ENCODE measurements at places on chromosomes 7 and 10.

DNA sequence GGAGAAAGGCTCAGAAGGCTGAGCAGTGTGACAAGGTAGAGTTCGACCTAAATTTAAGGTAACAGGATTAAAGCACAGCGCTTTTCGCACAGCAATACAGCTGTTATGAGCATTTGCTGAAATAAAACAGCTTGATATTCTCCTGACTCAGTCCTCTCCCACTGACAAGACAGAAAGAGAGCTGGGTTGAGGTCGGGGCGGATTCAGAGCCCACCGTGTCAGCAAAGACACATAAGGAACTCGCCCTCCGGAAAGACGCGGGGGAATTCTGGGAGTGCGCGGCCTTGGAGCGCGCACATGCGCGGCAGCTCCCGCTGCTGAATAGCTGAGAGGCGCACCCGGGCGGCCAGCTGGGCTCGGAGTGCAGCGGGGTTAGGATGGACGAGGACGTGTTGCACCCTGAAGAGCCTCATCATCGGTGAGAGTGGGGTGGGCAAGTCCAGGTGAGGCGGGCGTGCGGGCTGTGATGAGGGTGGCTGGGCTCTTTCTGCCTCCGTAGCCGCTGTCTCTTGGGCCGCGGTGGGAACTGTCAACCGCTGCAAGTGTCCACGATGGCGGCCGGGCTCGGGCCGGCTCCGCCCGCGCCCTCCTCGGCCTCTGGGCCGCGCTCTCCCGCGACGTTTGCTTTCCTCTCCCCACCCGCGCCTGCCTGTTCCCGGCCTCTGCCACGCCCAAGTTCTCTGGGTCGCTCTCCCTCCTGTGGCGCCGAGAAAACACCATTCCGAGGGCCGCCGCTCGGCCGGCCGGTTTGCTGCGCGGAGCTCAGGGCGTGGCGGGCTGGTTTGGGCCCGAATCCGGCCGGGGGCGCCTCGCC lies 120.6 kb downstream of the LYZL1 start:
- peak; percentile 90 for DNase-seq

DNA sequence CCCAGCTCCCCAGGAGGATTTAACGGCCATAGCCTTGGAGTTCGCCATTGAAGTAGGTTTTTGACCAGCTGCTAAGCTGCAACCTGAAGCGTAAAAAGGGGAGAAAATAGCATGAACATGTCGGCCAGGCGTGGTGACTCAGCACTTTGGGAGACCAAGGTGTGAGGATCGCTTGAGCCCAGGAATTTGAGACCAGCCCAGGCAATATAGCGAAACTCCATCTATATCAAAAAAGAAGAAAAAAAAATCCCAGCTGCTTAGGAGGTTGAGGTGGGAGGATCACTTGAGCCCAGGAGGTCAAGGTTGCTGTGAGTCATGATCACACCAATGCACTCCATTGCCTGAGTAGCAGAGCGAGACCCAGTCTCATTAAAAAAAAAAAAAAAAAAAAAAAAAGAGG lies 32.2 kb upstream of the MCU start:
- DNase-seq: no peak

DNA sequence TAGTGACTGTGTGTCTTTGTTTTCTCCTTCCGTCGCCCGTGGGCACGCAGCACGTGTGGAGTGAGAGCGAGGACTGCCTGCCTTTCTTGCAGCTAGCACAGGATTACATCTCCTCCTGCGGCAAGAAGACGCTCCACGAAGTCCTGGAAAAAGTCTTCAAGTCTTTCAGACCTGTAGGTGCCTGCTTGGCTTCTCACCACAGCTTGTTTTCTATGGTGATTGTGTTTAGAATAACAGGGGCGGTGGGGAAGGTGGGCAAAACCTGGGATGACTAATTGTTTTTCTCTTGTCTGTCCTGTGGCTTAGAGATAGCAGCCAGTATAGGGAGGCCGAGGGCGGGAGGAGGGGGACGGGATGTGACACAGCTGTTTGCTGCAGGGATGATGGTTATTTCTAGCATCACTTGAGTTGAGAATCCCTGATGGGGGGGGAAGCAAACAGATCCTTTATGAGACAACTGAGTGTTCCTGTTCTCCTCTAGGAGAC lies 11.4 kb downstream of the MTURN start:
- no peak for DNase-seq

GRCh38 chr7:37719077-37719476 lies 35.5 kb downstream of the GPR141 start:
- DNase-seq: no peak

DNA sequence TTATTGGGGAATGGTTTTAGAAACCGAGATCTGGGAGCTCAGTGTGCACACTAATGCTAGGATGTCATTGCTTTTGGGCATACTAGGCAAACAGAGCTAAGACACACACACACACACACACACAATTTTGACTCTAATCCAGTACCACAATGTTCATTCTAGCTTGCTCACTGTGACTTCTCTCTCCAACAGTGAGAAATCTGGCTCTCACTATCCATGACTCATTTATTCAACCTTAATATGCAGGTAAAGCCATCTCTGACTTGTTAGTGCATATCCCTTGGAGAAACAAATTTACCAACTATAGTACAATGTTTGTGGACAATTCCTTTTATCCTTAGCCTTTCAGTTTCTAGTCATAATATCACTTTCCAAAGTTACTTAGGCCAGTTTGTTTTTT lies 5.9 kb upstream of the BMS1 start:
- no peak for DNase-seq

DNA sequence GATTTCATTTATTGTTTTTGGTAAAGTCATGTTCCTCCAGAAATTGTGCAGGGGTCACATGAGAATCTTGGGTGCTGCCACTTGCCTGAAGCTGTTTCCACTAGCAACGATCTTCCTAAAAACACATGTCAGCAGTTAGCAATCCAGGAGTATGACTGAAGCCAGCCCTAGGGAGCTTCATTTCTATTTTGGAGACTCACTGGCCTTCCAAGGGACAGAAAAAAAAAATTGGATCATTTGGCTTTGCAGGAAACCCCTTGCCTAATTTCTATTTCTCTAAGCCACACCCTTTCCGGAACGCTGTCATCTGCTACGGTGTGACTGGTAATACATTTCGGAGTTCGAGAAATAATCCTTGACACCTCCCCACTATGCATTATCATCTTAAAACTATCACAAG lies 204.7 kb downstream of the TAX1BP1 start:
- DNase-seq: no peak

GRCh38 chr10:109067031-109067430 lies 856.3 kb downstream of the XPNPEP1 start:
- DNase-seq: no peak

GRCh38 chr10:69960988-69961880 lies 91.4 kb upstream of the MACROH2A2 start:
- DNase-seq: no peak

Data from Right ventricle myocardium inferior (tissue), 1 donor.